Stimulated activated CD4-positive, alpha-beta T cell treated with anti-CD3 and anti-CD28 coated beads, Interleukin-15, amount 100 ng/mL, for 1 hour (primary cell): ENCODE measurements at places on chromosomes 5 and 9.

DNA sequence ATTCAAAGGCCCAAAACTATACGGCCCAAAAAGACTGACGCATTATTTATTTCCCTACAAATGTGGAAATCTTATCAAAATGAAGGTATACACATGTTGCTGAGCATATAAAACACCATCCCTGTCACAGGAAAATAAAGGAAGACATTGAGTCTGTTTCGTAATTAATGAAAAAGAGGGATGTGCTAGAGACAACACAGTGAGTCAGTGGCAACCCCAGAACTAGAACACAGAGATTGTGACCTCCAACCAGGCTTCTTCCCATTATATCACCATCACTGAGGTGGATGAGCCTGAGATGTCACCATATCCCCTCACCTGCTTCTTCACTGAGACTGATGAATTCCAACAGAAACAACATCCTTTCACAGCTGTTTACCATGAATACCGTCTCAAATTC, 3.8 kb downstream of the NDUFA8 start:
- DNase-seq: no peak

DNA sequence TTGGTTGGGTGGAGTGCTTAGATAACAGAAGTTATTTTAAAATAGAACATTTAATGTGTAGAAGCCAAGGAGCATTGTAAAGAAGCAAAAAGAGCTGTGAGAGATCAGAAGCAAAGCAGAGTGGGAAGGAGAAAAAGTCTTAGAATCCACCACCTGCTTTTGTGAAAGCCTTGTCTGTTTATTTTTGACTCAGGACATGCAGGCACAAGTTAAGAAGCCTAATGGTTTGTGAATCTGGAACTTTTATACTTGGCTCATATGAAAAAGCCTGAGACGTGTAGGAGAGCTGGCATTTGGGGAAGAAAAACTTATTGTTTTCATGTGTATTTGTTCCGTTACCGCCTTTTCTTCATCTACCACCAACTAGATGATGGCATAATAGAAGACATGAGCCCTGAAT, 38.5 kb upstream of the ITGA2 start:
- DNase-seq: no peak

DNA sequence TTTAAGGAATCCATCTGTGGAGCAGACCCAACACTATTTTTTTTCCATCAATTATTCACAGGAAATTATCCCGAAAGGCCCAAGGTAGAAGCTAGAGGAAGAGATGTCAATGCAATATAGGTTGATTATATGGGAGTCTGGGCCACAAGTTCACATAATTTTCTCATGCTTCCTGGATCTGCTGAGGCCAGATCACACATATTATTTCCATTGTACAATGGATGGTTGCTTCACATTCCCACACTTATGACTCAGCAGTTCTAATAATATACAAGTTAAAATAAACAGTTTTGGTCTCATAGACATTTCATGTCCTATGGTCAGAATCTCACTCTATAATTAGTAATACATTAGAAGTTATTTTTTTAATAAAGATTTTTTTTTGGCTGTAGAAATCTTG, 66.0 kb upstream of the PTPRD start:
- no peak for DNase-seq

- no peak for DNase-seq
Measured at GRCh38 chr5:44747396-44747795, 61.4 kb upstream of the MRPS30 start.
